ENCODE measurements at places on chromosomes 1 and 21. TPM values are rescaled to one million over a fixed set of nuclear protein-coding genes. Genes with fewer than 3 reads are reported as not detected.

LCE6A gene
- not detected for total RNA-seq

DNA sequence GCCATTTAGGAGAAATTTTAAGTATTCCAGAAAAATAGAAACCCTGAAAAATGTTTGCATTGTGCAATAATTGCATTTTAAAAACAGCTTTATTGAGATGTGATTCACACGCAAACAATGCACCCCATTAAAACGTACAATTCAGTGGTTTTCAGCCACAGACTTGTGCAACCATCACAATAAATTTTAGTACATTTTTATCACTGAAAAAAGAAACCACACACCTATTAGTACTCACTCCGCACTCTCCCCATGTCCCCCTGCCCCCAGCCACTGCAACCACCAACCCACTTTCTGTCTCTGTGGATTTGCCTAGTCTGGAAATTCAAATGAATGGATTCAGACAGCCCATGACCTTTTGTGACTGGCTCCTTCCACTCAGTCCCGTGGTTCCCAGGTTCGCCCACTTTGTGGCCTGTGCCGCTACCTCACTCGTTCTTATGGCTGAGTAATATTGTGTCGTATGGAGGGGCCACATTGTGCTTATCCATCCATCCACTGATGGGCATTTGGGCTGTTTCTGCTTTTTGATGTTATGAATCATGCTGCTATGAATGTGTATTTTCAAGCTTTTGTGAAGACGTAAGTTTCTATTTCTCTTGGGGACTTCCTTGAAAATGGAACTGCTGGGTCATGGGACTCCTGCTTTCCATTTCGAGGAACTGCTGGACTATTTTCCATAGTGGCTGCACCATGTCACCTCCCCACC, 147.7 kb upstream of the ARHGEF16 start:
- peak; percentile 29 for DNase-seq

- DNase-seq = no peak
These were observed 389.7 kb downstream of the LMO4 start for GRCh38 chr1:87718241-87718950.

- DNase-seq = peak; percentile 33
These were observed 21.2 kb downstream of the CRNN start for GRCh38 chr1:152392909-152393308.

DNA sequence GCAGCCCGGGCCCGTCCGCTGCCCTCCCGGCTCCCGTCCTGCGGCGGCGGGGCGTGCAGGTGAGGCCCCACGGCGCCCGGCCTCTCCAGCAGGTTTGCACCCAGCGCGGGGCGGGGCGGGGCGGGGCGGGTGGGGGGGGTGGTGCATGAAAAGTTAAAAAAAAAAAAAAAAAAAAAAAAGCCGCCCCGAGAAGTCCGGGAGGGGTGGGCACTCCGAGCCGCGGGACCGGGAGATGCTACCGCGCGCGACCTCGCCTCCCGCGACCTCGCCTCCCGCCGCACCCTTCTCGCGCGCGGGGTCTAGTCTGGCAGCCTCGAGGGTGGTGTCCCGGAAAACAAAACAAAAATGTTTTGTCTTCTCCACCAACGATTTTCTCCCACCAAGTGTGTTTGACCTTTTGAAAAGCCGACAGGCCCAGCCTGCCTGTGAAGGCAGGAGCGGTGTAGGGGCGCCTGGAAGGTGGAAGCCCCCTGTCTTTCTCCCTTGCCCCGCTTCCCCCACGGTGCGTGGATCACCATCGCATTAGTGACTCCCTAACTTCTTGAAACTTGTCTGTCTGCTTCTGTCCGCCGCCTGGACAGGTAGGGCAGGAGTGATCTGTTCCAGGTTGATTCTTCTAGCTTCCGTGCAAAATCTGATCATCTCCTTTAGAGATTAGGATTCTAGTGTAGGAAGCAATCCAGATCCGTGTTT, 569 bp downstream of the RCAN3 start:
- DNase-seq = no peak

- peak; percentile 73 for DNase-seq
These were observed 95.7 kb upstream of the NR5A2 start for GRCh38 chr1:199931666-199932377.

DNA sequence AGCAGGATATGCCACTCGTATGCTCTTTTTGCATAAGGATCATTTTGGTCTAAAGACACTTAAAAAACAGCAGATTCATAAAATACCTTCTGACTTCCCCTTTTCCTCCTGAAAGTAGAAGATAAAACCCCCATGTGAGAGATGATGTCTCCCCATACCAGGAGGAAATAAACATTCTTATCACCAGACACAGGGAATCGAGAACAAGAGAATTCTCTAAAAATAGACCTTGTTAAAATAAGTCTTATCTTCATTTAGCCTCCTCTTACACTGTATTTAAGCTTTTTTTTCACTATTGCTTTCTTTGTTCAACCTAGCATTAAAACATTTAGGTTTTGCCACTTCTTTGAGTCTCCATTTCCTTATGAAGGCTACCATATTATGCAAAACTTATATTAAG, 709.3 kb downstream of the KCNT2 start:
- DNase-seq = no peak
